DMS 273 treated with DMSO at 0.1 percent for 48 hours (cell line): ENCODE measurements at places on chromosomes 6 and 20.

DNA sequence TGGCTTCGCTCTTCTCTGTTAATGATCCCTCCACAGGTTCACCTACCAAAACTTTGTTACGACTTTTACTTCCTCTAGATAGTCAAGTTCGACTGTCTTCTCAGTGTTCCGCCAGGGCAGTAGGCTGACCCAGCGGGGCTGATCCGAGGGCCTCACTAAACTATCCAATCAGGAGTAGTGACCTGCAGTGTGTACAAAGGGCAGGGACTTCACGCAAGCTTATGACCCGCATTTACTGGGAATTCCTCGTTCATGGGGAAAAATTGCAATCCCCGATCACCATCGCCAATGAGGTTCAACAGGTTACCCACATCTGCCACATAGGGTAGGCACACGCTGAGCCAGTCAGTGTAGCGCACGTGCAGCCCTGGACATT is 771.4 kb upstream of the DEFB115 start:
- DNase-seq = no peak

DNA sequence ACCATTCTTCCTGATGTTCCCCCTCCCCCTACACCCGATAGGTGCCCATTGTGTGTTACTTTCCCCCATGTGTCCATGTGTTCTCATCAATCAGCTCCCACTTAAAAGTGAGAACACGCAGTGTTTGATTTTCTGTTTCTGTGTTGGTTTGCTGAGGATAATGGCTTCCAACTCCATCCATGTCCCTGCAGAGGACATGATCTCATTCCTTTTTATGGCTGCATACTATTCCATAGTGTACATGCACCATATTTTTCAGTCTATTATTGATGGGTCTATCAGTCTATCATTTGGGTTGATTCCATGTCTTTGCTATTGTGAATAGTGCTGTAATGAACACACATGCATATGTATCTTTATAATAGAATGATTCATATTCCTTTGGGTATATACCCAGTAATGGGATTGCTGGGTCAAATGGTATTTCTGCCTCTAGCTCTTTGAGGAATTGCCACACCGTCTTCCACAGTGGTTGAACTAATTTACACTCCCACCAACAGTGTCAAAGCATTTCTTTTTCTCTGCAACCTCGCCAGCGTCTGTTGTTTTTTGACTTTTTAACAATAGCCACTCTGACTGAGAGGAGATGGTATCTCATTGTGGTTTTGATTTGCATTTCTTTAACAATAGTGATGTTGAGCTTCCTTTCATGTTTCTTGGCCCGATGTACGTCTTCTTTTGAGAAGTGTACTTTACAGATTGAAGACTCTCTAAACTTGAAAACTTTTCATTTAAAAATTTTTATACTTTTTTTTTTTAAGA is 41.0 kb upstream of the GCNT2 start:
- DNase-seq = no peak

DNA sequence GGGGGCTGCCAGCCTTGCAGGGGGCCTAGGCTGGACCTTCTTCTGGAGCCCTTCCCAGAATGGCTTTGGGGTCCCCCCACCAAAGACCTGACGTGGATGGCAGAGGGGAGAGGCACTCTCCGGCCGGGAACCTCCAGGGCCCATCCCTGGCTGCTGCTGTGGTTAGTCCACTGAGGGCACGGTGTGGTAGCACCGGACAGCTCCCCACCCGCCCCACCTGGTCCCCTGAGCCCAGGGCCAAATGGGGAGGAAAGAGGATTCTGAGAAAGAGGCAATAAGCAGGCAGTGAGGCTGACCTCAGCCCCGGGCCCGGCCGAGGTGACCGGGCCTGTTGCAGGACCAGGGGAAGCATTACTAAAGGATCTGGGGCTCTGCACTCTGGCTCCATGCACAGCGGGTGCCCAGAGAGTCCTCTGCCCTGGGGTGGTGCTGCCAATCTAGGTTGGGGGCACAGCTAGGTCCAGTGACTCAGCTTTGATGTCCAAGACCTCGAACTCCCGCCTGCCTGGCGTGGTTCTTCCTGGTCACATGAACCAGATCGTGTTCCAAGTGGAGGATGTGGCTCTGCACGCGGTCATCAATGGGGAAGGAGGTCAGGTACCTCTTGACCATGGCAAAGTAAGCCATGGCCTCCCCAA is 2.2 kb downstream of the CENPB start:
- DNase-seq = no peak

GRCh38 chr6:87210979-87211378 is 55.6 kb downstream of the ZNF292 start:
- no peak for DNase-seq

GRCh38 chr20:59144831-59145196 is 18.8 kb upstream of the ZNF831 start:
- no peak for DNase-seq

GRCh38 chr20:50580016-50580747 is 70.0 kb downstream of the PTPN1 start:
- no peak for DNase-seq

DNA sequence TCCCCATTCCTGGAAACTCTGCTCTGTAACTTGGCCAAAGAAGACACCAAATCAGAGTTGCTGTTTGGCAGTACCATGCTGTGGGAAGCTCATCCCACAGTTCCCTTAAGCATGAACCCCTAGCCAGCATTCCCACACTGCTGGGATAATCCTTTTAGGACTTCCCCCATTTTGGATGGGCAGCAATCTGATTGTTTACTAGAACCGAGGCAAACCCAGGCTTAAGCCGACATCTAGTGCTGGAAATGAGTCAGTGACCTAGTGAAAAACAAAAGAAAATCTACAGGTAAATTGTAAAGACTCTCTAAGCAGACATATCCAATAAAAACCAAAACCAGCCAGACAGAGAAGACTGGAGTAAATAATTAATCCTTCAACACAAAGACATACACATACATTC is 5.2 kb downstream of the DNAH8 start:
- no peak for DNase-seq

GRCh38 chr6:37060195-37060559 is 54.7 kb downstream of the FGD2 start:
- no peak for DNase-seq

DNA sequence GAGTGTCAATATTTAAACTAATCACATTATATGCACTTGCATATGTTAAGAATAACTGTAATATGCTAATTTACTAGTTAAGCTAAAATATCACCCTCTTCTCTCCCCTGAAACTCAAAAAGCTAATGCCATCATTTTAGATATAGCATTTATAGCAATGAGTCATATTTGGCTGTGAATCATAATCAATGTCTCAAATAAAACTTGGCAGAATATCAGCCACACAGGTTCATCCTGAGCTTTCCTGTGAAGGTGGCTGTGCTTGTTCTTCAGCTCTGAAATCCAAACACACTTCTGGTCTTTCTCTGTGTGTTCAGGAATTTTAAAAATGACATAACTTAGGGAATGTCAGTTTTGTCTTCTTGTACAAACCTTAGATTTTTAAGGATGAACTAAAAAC is 12.8 kb upstream of the PNRC1 start:
- no peak for DNase-seq
